ENCODE measurements at places on chromosomes 3 and 15.

- DNase-seq = no peak
Measured at GRCh38 chr15:61195116-61196002, 33.7 kb downstream of the RORA start.

- no peak for DNase-seq
Measured at GRCh38 chr15:82909080-82909815, 43.3 kb downstream of the HOMER2 start.

DNA sequence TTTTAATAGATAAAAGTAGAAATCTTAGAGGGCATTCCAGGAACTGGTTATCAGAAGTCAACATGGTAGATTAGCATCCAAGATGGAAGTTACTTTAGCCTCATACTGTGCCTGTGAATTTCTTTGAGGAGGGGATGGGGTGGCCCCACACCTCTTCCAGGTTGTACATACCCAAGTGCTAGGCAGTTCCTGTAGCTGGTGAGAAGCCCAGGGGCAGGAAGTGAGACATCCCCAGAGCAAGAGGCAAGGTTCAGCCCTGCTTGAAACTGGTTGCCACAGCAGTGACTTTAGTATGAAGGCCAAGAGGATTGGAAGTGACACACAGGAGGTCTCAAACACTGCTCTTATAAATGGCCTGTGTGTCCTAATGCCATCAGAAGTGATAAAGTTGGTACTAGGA lies 11.9 kb downstream of the GTPBP8 start:
- no peak for DNase-seq

- DNase-seq = no peak
Measured at GRCh38 chr3:152284906-152285305, 16.2 kb downstream of the MBNL1 start.

GRCh38 chr3:171055336-171056178 lies 29.0 kb upstream of the SLC2A2 start:
- no peak for DNase-seq

- no peak for DNase-seq
Measured at GRCh38 chr3:48338635-48339034, 5.2 kb upstream of the SPINK8 start.

GRCh38 chr3:20310629-20311028 lies 124.6 kb upstream of the SGO1 start:
- no peak for DNase-seq

DNA sequence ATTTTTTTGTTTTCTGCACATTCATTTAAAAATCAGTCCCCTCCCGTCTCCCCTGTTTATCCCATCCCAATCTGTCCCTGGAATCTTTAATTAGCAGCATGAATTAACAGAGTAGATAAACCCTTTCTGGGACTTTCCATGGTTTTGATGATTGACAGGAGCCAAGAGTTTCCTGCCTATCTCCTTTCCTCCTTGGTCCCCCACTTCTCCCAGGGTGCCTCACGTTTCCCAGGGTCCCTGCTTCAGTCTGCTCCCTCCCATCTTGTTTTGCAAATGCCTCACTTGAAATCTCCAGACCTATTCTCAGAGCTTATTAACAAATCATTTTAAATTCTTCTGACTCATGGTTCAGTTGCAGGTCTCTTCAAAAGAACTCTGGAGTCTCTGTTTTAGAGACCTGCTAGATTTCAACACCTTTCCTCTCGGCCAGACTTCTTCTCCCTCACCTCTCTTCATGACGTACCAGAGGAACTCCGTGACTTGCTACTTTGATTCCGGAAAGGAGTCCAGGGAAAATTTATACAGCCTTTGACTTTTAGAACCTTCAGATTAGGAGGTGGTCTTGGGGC lies 238.5 kb downstream of the ITPR1 start:
- DNase-seq = no peak

GRCh38 chr3:33644582-33644981 lies 73.5 kb downstream of the CLASP2 start:
- DNase-seq = no peak

DNA sequence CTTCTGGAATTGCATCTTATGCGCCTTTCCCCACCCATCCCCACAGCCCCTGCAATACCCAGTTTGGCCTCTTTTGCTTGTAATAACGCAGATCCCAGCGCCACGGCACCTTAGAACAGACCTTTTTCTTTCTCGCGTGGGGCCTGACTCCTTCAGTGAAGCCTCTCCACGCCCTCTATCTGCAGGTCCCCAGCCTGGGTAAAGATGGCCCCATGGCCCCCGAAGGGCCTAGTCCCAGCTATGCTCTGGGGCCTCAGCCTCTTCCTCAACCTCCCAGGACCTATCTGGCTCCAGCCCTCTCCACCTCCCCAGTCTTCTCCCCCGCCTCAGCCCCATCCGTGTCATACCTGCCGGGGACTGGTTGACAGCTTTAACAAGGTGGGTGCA lies 594 bp downstream of the CRELD1 start:
- no peak for DNase-seq

DNA sequence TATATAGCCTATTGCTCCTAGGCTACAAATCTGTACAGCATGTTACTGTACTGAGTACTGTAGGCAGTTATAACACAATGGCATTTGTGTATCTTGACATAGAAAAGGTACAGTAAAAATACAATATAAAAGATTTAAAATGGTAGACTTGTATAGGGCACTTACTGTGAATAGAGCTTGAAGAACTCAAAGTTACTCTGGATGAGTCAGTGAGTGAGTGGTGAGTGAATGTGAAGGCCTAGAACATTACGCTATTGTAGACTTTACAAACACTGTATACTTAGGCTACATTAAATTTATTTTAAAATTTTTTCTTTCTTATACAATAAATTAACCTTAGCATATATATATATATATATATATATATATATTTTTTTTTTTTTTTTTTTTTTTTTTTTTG lies 140.0 kb upstream of the UBE2E1 start:
- DNase-seq = no peak

- DNase-seq = no peak
Measured at GRCh38 chr3:49119036-49119435, 1.6 kb downstream of the USP19 start.

- no peak for DNase-seq
Measured at GRCh38 chr3:52796411-52796810, 1.8 kb downstream of the ITIH3 start.

DNA sequence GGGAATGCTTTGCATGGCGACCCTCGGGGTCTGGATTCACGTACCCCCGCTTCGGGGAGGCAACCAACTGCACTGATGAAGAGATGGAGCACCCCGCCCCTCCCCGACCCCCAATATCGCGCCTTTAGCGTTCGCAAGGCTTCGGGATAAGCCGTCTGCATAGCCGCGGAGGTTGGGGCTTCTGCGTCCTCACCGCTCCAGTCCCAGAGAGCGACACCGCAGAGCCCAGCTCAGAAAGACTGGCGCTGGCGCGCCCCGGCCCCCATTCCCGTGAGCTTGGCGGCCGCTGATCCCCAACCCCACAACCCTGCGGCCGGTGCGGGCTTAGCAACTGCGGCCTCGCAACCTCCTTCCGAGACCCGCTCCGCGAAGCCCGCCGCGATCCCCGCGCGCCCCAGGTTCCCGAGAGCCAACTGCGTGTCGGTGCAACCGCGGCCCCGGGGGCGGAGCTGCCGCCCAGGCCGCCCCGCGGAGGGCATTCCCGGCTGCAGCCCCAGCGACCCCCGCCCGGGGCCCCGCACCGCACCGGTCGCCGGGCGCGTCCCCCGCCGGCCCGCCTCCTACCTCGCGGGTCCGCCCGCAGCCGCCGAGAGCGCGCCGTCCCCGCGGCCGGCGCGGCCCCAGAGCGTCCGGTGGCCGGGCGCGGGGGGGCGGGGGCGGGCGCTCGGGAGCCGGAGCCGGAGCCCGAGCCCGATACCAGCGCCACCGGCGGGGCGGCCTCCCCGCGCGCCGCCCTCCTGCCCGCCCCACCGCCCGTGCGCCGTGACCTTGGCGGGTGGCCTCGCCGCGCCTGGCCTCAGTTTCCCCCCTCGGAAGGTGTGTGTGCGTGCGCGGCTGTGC lies 79.5 kb downstream of the IQSEC1 start:
- no peak for DNase-seq

DNA sequence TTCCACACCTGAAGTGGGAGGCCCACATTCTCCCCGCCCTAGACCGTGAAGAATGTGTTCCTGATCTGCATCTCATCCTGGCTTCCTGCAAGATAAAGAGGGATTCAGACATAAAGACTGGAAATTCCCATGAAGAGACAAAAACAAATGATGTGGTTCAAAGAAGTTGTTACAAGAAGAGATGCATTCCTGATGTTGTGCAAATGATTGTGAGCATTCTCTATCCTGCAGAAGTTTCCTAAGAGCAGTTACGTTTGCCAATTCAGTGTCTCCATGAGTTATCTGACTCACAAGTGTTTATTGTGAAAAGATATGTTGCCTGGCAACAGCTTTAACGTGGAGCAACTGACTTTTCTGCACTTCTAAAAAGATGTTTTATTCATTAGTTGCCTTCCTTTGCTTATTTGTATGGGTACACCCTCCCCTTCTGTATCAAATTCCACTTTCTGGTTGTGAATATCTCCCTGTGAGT lies 107.8 kb downstream of the ZIC4 start:
- no peak for DNase-seq

- no peak for DNase-seq
Measured at GRCh38 chr3:31695280-31696008, 162.7 kb downstream of the STT3B start.

DNA sequence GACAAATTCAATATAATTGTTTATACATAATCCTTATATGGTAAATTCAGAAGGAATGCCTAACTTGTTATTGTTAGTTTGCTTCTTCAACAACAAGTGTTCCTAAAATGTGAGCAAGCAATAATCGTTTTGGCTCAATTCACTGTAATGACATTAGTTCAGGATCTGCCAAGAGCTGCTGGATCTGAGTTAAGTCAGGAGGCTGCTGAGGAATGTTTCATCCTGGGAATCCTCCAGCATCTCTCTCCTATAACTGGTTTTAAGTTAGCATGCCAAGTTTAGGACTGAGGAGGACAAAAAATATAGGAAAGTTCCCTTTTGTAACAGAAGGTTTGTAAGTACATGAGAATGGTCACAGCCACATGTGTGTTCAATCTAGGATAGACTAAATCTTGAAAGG lies 4.9 kb upstream of the GTF2A2 start:
- no peak for DNase-seq

GRCh38 chr3:40843851-40844548 lies 319.2 kb downstream of the ZNF621 start:
- DNase-seq = no peak

GRCh38 chr15:88909956-88910831 lies 3.0 kb downstream of the MFGE8 start:
- DNase-seq = no peak
